ENCODE measurements at places on chromosomes 1 and 21.

DNA sequence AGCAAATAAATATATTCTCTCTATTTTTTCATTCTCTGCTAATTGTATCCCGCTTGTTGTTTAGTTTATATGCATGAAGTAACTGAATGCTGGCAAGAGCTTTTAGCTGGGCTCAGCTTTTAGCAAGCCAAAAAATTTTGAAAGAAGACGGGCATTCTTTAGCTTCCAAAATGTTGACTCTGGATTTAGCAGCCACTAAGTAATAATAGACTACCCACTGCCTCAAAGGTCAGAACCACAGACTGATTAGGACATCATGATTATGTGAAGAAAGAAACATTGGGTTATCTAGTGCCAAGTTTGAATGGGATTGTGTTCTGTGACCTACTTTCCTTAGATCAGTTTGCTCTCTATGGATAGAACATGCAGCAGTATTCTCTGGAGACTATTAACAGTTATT lies 80.3 kb upstream of the DPH5 start:
- no peak for DNase-seq

GRCh38 chr1:246153796-246154212 lies 353.3 kb downstream of the SMYD3 start:
- no peak for DNase-seq

DNA sequence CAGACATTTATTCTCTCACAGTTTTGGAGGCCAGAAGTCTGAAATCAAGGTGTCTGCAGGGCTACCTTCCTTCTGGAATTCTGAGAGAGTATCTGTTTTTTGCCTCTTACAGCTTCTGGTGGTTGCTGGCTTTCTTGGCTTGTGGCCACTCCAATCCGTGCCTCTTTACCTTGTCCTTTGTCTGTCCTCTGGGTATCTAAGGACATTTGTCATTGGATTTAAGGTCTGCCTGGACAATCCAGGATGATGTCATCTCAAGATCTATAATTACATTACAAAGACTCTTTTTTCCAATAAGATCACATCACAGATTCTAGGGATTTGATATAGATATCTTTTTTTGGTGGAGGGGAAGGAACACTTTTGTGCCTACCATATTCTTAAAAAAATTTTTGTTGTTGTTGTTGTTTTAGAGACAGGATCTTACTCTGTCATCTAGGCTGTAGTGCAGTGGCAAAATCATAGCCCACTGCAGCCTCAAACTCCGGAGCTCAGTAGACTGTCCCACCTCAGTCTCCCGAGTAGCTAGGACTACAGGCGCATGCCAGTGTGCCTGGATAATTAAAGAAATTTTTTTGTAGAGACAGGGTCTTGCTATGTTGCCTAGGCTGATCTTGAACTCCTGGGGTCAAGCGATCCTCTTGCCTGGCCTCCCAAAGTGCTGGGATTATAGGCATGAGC lies 61.9 kb downstream of the XPR1 start:
- DNase-seq, result no peak

DNA sequence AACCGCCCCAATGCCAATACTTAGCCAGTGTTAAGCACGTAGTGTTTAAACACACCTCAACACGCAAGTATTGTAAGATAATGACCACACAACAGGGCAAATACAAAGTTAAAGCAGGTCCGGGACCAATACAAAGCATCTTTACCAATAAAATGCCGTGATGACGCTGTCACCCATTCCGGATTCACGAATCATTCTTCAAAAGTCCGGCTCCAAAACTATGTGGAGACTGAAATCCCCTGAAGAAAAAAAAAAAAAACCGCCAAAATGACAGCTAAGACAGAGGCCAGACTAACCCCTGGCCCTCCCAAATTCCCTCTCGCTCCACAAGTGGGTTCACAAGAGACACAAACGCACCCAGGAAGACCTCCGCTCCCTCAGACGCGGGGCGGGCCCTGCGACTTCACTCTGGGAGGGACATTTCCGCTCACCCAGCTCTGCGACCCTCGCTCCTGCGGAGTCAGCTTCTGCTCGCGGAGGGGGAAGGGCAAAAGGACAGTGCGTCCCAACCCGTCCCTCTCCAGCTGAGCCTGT lies 625 bp upstream of the DARS2 start:
- DNase-seq, result no peak

GRCh38 chr1:171727778-171728177 lies 14.1 kb downstream of the VAMP4 start:
- no peak for DNase-seq

- DNase-seq, result no peak
Measured at GRCh38 chr1:173417563-173417962, 59.6 kb upstream of the PRDX6 start.

DNA sequence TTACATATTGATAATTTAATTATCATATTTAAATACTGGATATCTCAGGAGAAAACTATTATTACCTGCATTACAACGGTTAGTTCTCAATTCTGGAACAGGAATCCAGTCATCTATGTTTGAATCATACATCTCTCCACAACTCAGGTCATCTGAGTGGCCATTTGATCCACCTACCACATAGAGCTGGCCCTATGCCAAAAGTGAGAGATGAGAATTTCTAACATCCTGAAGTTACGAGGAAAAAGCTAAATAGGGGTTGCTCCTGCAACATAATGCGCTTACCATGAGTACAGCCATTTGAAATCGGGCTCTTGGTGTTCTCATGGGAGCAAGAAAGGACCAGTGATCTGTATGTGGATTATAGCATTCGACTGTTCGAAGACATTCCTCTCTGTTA lies 16.9 kb downstream of the IVNS1ABP start:
- DNase-seq, result no peak
